Right renal cortex interstitium (tissue), 3 donors: ENCODE measurements at places on chromosomes 11 and 22. TPM values are rescaled to one million over a fixed set of nuclear protein-coding genes. Genes with fewer than 3 reads are reported as not detected.

CTSW gene
- 1.0 TPM for polyA plus RNA-seq

NEFH gene
- 12.2 TPM for polyA plus RNA-seq

MGAT3 gene
- 23.8 TPM for polyA plus RNA-seq

SPDYC gene
- not detected for polyA plus RNA-seq

IL17REL gene
- polyA plus RNA-seq, result not detected

GP1BB gene
- 2.2 TPM for polyA plus RNA-seq

CADM1 gene
- polyA plus RNA-seq, result 144 TPM

SCGB2A2 gene
- not detected for polyA plus RNA-seq

GLYATL1 gene
- polyA plus RNA-seq, result 137 TPM

TTC28 gene
- 22.1 TPM for polyA plus RNA-seq

HTR3A gene
- polyA plus RNA-seq, result 0.13 TPM

CLTCL1 gene
- polyA plus RNA-seq, result 3.9 TPM

PIK3IP1 gene
- polyA plus RNA-seq, result 14.8 TPM

BATF2 gene
- 3.1 TPM for polyA plus RNA-seq

PGA3 gene
- polyA plus RNA-seq, result 0.25 TPM

KCNK7 gene
- polyA plus RNA-seq, result 0.21 TPM

MAPK8IP2 gene
- polyA plus RNA-seq, result 0.41 TPM

MYO18B gene
- polyA plus RNA-seq, result 0.06 TPM

ALX4 gene
- 0.17 TPM for polyA plus RNA-seq

DNAL4 gene
- 38.0 TPM for polyA plus RNA-seq
